ENCODE measurements at places on chromosomes 1 and 21.

GRCh38 chr1:209622841-209623829 lies 29.1 kb downstream of the LAMB3 start:
- no peak for DNase-seq

DNA sequence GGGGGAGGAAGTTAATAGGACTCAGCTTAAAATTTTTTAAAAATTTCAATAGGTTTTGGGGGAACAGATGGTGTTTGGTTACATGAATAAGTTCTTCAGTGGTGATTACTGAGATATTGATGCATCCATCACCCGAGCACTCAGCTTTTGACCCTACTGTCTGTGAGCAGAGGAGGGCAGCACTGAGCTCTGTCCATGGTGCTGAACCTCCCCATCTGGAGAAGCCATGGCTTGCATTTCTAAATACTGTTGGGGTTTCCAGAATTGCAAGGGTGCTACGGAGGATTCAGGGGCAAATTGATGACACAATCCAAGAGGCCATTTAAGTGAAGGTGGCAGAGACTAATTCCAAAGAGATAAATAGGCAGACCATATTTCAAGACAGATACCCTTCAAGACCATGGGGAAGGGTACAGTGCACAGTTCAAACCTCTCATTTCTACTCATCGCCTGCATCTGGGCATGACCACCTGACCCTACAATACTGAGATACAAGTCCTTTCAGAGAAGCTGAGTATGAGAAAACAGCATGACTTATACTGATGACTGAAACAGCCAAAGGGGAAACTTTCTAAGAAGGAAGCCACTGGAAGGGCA lies 17.2 kb downstream of the SYT2 start:
- DNase-seq = peak; percentile 44

GRCh38 chr1:116377541-116378529 lies 4.8 kb downstream of the ATP1A1 start:
- no peak for DNase-seq

DNA sequence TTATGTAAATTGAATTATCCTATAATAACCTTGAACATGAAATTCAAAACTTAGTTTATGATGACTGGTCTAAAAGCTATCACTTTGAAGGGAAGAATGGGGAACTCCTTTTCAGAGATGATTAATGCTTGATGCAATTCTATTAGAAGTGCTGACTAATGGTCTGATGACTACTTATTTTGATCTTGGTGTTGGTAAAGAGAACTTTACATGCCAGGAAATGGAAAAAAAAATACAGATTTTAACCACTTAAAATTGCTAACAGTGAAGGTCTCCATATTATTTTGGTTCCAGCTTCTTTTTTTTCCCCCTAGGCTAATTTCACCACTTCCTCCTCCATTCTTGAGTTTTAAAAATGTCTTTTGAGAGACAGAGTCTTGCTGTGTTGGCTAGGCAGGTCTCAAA lies 22.9 kb downstream of the S1PR1 start:
- DNase-seq = no peak

DNA sequence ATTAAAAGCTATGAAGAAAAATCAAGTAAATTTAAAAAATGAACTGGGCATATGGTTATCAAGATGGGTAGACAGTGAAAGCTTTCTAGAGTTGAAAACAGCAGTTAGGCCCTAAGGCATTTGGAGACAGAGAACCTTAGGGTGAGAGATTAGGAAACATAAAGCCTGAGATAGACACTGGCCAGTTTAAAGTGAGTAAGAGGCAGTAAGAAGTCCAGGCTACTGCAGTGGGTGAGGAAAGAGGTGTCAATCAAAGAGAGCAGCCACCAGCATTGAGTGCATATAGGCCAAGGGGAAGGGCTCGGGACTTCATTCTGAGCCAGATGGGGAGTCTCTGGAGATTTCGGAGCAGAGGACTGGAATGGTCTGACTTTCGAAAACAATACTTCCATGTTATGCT lies 1360.5 kb upstream of the ADGRL4 start:
- DNase-seq = no peak

GRCh38 chr1:45437323-45437722 lies 53.6 kb downstream of the TESK2 start:
- DNase-seq = no peak

DNA sequence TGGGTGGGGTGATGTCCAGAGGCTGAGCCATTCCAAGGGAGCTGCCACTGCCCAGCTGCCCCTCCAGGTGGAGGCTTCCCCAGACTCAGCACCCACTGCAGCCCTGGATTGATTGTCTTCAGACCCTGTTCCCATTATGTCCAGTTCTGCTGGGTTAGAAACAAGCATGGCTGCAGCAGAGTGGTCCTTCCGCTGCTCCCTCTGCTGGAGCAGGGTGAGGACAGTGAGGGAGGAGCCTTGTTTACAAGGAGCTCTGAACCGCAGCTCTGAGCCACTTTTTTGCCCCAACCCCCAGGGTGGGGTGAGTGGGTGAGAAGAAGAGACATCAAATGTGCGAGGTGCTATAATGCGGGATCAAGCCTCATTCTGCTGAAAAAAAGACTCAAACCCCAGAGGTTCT lies 2.3 kb downstream of the TNNT2 start:
- no peak for DNase-seq

DNA sequence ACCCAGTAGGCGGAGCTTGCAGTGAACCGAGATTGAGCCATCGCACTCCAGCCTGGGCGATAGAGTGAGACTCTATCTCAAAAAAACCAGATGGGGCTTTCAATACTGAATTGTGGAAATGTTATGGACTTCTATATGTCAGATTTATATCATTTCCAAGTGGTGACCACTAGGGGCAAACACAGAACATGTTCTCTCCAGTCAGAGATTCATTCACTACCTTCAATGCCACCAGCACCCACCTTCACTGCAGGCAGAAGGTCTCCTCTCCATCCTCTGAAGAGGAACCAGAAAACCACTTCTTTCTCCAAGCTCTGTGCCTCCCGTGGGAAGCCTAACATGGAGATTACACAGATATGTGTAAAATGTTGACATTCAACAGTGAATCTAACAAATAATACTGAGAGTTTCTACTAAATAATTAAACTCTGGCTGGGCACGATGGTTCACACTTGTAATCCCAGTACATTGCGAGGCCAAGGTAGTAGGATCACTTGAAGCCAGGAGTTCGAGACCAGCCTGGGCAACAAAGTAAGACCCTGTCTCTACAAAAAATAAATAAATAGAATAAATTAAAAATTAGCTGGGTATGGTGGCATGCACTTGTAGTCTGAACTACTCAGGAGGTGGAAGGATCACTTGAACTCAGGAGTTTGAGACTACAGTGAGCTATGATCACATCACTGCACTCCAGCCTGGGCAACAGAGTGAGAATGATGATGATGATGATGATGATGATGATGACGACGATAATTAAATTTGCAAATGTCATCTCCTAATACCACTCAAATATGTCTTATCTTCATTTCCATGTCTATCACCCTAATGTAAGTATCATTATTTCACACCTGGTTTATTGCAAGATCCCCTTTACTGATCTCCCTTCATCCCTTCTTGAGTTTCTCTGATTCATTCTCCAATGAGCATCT lies 151.1 kb downstream of the ZNF281 start:
- DNase-seq = no peak

GRCh38 chr1:218783916-218784315 lies 389.8 kb upstream of the LYPLAL1 start:
- no peak for DNase-seq

DNA sequence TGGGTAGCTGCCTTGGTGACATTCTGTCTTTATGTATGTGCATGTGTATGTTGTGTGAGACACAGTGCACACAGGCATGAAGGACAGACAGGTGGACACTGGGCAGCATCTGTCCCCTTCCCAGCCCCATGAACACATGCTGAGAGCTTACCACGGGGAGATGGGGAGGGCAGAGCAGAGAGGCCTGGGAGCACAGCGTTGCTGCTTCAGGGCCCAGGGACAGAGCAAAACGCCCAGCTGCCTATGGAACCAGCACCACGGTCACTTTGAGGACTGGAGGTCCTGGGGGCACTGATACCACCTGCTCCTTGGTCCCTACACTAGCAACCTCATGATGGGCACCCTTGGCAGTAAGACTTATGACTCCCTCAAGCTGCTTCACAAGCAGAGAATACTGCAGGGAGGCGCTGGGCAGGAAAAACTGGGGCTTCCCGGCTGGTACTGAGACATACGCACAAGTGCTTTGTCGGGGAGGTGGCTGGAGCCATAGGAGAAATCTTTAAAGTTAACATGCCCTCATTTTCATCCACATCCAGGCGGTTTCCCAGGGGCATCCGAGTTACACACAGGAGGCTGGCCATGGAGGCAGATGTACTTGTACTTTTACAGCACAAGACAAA lies 40.3 kb downstream of the LMX1A start:
- no peak for DNase-seq

- DNase-seq = no peak
Measured at GRCh38 chr1:40076895-40077312, 20.1 kb downstream of the PPT1 start.

DNA sequence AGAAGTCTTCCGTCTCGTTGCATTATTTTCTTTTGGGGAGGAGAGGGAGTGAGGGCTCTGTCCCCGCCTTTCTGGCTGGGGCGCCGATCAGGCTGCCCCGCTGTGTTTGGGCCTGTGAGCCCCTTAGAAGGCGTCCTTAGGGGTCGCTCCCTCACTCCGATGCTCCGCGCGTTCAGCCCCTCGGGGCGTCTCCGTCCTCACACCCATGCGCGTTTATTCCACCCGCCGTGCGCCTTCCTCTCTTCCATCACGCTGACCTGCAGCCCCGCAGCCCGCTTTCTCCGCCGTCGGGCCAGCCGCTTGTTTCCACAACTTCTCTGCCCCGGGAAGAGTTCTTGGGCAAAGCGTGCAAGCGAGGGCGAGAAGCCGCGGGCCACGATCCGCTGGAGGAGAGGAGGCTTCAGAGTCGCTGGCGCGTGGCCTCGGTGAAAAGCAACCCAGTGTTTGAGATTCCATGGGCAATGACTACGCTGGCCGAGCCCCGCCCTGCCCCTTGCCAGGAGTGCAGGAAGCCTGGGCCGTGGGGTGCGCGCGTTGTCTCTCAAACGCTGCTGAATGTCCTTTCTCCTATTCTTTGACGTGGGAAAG lies 27.7 kb downstream of the TRIM11 start:
- no peak for DNase-seq

All from D721Med (cell line).